ENCODE measurements at places on chromosomes 1 and 21. TPM values are rescaled to one million over a fixed set of nuclear protein-coding genes. Genes with fewer than 3 reads are reported as not detected.

- H3K27me3 ChIP-seq = no peaks in the 10 kb centered on the region
- peaks cover 11% of the 10 kb centered on the region for H3K36me3 ChIP-seq
- peaks cover 11% of the 10 kb centered on the region for H3K4me1 ChIP-seq
- DNase-seq = peak; percentile 50
- no peak overlapping the region for H3K4me3 ChIP-seq
Measured at GRCh38 chr1:109399326-109399957, 1.7 kb upstream of the SORT1 start.

The GJA5 gene
- total RNA-seq = not detected

The STPG1 gene
- total RNA-seq = 9.9 TPM

- peak overlapping the region; percentile 69 for H3K4me3 ChIP-seq
- DNase-seq = no peak
- H3K27ac ChIP-seq = peak overlapping the region; percentile 94
- H3K36me3 ChIP-seq = peaks cover 8% of the 10 kb centered on the region
Measured at GRCh38 chr1:2392686-2393085, 1.0 kb downstream of the RER1 start.

DNA sequence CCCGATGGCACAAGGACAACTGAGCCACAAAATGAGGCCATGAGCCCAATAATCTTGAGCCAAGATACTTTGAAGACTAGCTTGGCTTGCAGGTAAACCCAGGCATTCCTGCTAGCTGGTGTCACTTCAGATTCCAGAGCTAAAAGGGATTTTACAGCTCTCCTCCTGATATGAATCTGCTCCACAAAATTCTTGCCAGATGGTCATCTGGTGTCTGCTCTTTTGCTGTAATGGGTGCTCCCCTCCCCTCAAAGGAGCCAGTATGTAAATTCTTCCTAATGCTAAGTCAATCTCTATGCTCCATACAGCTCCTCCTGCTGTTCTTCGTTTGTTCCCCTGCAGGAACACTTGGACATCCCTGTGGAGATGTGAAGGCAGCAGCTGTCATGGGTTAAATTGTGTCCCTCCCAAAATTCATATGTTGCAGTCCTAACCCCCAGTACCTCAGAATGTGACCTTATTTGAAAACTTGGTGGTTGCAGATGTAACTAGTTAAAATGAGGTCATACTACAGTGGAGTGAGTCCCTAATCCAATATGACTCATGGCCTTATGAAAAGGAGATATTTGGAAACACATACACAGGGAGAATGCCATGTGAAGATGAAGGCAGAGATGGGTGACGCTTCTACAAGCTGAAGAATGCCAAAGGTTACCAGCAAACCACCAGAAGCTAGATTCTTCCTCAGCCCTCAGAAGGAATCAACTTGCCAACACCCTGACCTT, 180.6 kb upstream of the PALMD start:
- no peaks in the 10 kb centered on the region for H3K27me3 ChIP-seq
- no peak overlapping the region for H3K4me3 ChIP-seq
- H3K27ac ChIP-seq = no peak overlapping the region
- H3K4me1 ChIP-seq = no peaks in the 10 kb centered on the region
- no peaks in the 10 kb centered on the region for H3K36me3 ChIP-seq
- DNase-seq = no peak

The TINAGL1 gene
- total RNA-seq = 6.1 TPM

The KCNJ10 gene
- 0.08 TPM for total RNA-seq

DNA sequence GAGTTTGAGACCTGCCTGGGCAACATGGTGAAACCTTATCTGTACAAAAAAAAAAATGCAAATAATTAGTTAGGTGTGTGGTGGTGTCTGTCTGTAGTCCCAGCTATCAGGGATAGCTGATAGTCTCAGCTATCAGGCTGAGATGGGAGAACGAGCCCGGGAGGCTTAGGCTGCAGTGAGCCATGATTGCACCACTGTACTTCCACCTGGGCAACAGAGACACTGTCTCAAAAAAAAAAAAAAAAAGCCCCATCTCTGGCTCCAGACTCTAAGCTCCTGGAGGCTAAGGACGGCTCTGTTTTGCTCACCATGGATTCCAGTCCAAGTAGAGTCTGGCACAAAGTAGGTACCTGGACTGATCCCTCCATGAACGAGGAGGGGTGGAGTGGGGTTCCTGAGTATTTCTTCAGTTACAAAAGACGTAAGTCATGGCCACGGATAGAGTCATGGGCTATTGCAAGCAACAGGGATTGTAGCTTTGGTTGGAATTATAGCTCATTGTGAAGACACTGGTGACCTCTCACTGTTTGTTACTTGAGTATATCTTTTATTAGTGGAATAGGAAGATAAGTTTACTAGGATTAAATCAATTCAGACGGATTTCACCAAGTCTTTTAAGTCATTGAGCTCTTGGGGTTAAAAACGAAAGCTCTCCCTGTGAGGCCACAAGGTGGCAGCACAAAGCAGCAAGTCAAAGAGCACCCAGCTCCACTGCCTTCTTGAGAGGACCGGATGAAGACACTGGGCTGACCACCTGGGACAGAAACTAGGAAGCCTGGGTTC, 35.6 kb upstream of the TMEM61 start:
- H3K4me3 ChIP-seq = no peak overlapping the region
- H3K36me3 ChIP-seq = no peaks in the 10 kb centered on the region
- H3K27me3 ChIP-seq = no peaks in the 10 kb centered on the region
- no peak overlapping the region for H3K27ac ChIP-seq
- DNase-seq = peak; percentile 47

DNA sequence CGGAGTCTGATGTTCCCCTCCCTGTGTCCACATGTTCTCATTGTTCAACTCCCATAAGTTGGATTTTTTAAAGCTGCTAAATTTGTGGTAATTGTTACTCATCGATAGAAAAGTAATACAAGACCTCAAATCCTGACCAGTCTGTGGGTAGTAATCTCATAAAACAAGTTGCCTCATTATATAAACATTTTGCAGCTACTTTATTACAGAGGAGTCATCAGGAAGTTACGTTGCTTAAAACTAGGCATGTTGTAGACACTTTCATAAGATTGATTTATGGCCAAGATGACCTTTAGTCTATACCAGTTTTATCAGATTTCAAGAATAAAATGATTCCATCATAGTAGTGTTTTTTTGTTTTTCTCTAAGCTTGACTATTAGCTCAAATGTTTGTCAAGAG, 208.8 kb downstream of the GIPC2 start:
- H3K27ac ChIP-seq = no peak overlapping the region
- no peak overlapping the region for H3K4me3 ChIP-seq
- no peaks in the 10 kb centered on the region for H3K4me1 ChIP-seq

The OR2M2 gene
- not detected for total RNA-seq

Measured in Panc1 (cell line).